GM23248 (cell line): ENCODE measurements at places on chromosomes 11 and 22. TPM values are rescaled to one million over a fixed set of nuclear protein-coding genes. Genes with fewer than 3 reads are reported as not detected.

DNA sequence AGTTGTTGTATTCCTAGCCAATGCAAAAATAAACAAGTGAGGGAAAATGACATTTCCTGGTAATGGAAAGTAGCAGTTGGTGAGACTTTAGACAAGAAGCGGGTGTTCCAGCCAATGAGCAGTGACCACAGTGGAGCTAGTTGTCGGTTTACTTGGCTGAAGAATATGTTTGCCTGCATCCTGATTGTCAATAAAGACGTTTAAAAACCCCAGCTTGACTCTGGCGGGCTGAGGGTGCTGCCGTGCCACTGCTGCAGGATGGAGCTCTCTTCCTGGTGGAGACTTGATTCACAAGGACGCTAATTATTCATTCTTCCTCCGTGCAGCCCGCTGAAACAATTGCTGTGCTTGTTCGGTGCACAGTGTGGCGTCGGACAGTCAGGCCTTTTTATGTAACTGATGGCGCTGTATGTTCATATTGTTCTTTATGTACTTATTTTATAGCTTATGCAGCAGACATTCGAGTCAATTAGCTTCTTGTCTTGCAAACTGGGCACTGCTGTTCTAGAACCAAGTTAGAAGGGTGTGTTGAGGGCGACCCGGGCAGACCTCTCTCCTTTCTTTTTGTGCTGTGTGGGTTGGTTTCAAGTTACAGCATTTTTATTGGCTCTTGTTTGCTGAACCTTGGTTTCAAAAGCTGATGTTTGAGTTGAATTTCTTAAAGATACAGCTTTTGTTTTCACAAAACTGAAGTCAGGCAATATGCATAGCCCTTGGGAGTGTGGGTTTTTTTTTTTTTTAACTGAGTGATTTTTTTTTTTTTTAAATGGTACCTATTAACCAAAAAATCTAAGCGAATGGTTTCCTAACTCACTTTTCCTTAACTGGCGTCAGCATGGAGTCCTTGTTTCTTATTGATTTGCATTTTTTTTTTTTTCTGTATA lies 153.9 kb downstream of the TEAD1 start:
- peak; percentile 75 for DNase-seq

DNA sequence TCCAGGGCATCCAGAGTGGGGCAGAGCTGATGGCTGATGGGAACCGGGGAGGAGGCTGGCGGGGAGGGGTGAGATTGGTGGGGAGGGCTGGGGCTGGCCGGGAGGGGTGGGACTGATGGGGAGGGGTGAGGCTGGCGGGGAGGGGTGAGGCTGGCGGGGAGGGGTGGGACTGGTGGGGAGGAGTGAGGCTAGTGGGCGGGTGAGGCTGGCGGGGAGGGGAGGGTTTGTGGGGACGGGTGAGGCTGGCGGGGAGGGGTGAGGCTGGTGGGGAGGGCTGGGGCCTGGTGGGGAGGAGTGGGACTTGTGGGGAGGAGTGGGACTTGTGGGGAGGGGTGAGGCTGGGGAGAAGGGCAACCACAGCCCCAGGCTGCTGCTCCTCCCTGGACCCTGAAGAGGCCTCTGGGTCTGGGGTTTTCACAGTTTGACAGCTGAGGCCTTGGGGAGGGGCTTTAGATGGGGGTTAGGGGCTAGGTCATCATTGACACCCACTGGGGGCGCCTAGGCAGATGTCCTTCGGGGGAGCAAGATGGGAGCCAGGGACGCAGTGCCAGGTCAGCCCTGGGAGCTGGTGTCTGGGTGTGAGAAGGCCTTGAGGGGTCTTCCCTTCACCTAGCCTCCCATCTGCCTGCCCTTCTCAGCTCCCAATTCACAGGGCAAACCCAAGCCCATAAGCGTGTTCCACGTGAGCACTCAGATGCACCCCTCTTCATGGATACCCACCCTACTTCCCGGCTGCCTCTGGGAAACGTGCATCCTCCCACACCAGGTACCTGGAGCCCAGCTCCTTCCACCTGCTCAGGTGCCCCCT lies 26.7 kb downstream of the PARVG start:
- DNase-seq: no peak

- DNase-seq: no peak
These were observed 43.2 kb downstream of the USP47 start for GRCh38 chr11:11884774-11885481.

DNA sequence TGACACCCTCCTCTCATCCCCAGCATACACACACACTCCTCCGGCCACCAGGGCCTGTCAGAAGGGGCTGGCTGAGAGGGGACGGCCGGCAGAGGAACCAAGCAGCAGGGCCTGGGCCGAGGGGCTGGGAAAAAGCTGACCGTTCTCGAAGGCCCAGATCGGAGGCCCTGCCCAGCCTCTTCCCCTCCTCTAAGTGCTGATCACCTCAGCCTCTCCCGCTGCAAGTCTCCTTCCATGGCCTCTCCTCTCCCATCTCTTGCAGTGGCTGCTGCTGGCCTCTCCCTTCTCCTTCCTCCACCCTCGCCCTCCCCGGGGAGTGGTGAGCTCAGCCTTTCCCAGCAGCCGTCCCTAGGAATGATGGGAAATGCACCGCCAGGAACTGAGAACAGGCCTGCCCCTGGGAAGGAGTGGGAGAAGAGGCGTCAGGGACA lies 39.6 kb downstream of the ARRB1 start:
- peak; percentile 68 for DNase-seq

DNA sequence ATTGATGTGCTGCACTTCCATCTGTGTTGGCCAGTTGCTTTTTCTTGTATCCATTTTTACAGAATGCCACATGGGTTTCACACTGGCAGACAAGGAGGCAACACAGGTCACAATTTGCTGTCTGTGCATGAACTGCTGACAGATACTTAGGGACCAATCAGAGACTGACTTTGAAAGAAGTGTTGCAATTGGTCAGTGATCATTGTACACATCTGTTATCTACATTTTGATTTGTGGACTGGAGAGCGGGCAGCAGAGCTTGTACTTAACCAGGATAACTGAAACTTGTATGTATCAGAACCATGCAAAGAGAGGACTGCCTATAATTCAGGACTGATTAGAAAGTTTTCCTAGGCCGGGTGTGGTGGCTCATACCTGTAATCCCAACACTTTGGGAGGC lies 21.8 kb downstream of the PRR5 start:
- no peak for DNase-seq

Gene AQP11
- 0.43 and 2.9 TPM in 2 replicates for total RNA-seq

DNA sequence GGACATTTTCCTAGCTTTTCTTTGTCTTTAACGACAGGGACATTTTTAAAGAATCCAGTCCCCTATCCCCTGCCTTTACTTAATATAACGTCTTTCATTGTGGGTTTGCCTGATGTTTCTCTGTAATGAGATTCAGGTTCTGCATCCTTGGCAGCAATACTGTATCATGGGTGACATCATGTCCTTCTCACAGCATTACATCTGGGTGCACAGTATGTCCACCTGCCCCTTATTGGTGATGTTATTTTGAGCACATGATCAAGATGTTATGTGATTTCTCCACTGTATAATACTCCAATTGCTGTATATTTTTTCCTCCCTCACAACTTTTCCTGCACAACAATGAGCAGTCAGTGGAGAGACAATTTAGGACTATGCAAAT lies 9.7 kb upstream of the STK33 start:
- DNase-seq: no peak

- DNase-seq: peak; percentile 100
These were observed at the start of gene ZNRD2 for GRCh38 chr11:65569973-65570918. Gene ZNRD2 (plus strand): TSS chr11:65570477. CDS start chr11:65570492, 15 bp downstream.

Gene PVALB
- total RNA-seq: not detected in 2 replicates

GRCh38 chr11:64621283-64622019 lies 30.4 kb downstream of the SLC22A12 start:
- no peak for DNase-seq

Gene ANO3
- total RNA-seq: 0.13 and 0.32 TPM in 2 replicates

DNA sequence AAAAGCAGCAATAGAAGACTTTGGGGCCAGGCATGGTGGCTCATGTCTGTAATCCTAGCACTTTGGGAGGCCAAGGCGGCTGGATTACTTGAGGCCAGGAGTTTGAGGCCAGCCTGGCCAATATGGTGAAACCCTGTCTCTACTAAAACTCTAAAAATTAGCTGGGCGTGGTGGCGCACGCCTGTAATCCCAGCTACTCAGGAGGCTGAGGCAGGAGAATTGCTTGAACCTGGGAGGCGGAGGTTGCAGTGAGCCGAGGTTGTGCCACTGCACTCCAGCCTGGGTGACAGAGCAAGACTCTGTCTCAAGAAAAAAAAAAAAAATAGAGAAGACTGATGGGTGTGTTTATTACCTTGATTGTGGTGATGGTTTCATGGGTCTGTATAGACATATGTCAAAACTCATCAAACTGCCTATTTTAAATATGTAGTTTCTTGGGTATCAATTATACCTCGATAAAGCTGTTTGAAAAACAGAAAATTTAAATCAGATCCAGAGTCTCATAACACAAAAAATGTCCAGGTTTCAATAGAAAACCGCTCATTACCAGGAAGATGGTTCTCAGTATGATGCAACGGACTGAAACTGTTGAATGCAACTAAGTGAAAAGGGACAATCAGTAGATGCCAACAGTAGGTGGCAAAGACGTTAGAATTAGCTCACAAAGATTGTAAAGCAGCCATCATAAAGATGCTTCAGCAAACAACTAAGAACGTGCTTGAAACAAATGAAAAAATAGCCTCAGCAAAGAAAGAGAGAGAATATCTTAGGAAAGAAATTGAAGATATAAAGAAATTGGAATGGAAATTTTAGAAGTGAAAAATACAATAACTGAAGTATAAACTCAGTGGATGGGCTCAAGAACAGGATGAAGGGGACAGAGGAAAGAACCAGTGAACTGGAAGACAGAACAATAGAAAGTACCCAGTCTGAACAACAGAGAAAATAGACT lies 33.1 kb upstream of the SEPTIN5 start:
- DNase-seq: no peak

DNA sequence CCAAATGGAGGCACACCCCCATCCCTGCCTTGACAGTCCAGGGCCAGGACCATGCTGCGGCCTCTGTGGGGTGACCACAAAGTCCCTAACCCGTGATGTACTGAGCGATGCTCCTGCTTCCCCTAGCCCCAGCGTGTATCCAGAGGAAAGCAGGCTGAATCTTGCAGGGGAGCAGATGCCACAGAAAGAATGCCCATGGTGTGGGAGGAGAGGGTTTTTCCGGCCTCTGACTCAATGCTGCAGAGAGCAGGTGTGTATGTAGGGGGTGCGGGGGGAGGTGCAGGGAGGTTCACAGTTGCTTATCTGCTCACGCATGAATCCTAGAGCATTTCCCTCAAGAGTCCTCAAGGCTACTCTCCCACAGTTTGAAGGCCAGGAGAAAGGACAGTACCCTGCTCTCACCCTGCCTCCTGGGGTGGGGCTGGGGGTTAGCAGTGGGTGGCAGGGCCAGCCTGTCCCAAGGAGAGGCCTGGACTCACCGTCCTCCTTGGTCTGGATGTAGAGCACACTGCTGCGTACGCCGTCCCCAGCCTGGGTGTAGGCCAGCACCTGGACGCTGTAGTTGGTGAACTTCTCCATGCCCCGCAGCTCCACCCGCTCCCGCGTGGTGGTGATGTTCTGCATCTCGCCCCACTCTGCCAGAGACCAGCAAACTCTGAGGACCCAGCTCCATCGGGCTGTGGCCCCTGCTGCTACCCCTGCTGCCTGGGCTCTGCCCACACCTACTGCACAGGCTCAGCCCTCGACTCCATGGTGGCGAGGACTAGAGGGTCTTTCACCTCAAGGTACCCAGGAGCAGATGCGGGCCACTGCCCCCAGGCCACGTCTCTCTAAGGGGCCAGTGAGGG lies 130.8 kb downstream of the CEP164 start:
- DNase-seq: no peak
